NCI-H1694 (cell line): ENCODE measurements at places on chromosomes 11 and 22.

- no peak for DNase-seq
Observed at GRCh38 chr11:109306322-109306721, 115.7 kb upstream of the C11orf87 start.

DNA sequence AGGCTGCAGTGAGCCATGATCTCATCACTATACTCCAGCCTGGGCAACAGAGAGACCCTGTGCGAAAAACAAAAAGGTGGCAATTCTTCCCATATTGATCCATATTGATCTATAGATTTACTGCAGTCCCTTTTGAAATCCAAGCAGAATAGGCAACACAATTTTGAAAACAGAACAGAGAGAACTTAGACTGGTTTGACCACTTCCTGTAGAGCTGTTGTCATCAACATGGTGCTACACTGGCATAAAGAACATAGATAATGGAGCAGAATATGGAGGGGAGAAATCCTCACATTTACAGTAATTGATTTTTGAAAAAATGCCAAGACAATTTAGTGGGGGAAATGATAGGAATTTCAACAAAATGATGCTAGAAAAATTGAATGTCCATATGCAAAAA, 34.1 kb downstream of the GRK3 start:
- no peak for DNase-seq

- no peak for DNase-seq
Observed at GRCh38 chr11:12224537-12224893, 114.1 kb downstream of the MICAL2 start.

DNA sequence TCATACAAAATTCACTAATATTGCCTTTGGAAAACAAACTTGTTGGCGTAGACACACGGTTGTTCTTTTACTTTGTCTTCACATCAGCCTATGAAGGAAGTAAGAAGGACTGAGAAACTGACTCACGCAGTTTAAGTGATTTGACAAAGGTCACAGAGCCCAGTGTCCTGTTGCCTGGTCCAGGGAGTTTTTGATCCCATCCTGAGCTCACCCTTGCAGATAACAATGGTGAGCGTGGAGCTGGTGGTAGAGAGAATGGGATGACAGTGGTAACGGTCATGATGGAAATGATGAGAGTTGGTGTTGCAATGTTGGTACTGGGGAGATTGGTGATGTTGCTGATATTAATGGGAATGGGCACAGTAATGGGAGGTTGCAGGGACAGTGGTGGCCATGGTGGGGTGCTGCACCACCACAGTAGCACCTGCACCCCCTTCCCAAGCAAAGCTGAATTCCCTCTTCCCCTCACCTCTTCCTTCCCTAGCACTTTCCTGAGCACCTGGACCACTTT, 22.0 kb downstream of the CREB3L1 start:
- DNase-seq = no peak

DNA sequence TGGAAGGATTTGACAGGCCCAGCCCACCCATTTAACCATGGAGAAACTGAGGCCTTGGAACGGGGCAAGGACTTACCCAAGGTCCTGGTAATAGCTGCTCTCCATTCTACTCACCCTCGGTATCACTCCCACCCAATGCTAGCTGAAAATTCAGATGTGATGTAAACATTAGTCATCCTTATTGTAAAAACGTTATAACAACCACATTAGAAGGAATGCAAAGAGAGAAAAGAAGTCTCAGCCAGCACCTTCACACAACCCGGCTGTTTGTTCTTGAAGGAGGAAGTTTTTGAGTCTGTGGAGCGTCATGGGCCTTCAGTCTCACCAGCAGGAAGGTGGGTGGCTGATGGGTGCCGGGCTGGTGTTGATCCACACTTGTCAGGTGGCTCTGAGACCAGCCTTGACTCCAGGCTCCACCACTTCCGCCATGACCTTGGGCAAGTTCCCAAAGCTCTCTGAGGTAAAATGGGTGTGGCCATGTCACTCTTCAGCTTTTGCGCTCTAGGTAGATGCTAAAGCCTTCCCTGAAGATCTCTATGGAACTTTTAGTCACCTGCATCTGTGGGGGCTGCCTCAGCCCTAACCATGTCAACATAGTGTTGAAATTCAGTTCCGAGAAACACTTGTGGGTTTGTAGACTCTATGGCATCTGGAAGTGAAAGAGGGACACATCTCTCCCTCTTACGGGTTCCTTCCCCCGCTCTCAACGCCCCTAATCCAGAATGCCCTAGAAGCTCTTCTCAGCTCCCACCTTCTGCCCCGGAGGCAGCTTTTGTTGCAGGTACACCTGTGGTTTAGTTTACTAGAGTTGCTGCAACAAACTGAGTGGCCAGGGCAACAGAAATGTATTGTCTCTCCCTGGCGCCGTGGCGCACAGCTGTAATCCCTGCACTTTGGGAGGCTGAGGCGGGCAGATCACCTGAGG, 14.8 kb downstream of the CD6 start:
- DNase-seq = no peak

GRCh38 chr11:119153049-119153818, 4.4 kb downstream of the ABCG4 start:
- DNase-seq = no peak

- DNase-seq = no peak
Observed at GRCh38 chr11:66718320-66718971, 10.6 kb downstream of the SPTBN2 start.

DNA sequence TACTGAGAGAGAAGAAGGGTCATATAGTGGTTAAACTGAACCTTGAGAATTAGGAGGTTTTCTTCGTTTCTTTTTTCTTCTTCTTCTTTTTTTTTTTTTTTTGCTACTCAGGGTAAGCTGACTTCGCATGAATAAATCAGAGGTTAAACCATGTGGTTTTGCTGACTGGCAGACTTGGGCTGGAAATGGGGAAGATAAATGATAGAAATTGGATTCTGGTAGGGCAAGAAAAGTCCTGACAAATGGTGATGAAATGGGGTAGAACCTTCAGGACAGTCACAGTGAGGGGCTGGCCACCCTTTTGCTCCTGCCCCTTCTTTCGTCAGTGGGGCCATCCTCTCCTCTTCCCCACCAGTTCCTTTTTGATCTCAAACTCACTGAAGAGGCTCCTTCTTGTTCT, 1.6 kb upstream of the SWAP70 start:
- DNase-seq = no peak

- peak; percentile 79 for DNase-seq
Observed at GRCh38 chr11:762421-763072, 14.7 kb downstream of the GATD1 start.

DNA sequence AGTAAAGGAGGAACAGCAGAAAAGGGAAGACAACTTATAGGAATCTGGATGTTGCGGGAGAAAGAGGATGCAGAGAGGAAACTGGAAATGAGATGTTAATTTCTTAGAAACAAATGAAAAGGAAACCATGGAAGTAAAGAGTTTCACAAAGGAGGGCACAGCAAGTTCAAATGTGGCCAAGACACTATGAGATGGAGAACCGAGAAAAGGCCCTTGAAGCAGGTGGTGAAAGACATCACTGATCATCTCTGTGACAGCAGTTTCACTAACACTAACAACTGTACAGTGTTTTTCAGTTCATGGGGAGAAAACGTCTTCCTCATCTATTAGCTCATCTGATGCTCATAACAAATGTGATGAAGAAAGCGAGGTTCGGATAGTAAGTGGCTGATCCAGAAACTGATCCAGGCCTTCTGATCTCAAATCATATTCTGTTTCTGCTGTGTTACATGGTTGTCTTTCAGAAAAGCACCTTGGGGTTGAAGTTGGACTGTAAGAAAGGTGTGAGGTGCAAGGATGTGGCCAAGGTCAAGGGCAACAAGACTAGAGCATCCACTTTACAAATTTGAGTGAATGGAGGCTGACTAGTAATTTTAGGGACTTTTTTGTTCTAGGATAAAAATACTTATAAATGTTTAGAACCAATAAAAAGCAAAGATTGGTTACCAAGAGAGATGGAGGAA, 492.1 kb upstream of the CADM1 start:
- DNase-seq = no peak

DNA sequence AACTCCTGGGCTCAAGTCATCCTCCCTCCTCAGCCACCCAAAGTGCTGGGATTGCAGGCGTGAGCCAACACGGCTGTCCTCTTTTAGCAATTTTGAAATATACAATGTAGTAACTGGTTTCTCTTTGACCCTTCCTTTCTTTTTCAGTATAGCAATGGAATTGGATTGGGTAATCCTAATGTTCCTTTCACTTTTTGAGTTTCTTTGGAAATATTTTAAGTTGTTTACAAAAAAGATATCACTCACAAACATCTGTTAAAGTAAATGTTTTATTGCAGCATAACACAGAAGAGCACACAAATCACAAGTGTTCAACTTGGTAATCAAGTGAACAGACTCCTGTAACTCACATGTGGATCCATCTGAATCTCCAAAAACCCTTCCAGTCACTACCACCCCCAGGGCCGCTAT, 44.6 kb upstream of the EP300 start:
- DNase-seq = no peak

- no peak for DNase-seq
Observed at GRCh38 chr11:117720061-117720511, 76.9 kb downstream of the DSCAML1 start.

DNA sequence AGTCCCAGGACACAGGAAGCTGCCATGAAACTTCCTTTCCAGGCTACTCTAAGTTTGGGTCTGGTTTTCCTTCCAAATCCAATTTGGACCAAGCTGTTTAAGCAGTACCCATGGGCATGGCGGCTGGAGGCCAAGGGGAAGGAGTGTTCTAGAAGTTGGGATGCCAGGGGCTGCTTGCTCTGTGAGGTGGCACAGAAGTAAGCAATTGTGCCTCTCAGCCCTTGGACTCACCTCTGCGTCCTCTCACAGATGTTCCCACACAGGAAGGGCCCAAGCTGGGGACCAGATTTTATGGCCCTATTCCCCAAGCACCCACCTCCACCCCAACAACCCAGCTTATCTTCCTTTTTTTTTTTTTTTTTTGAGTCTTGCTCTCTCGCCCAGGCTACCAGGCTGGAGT, 3.5 kb upstream of the DGAT2 start:
- DNase-seq = no peak

DNA sequence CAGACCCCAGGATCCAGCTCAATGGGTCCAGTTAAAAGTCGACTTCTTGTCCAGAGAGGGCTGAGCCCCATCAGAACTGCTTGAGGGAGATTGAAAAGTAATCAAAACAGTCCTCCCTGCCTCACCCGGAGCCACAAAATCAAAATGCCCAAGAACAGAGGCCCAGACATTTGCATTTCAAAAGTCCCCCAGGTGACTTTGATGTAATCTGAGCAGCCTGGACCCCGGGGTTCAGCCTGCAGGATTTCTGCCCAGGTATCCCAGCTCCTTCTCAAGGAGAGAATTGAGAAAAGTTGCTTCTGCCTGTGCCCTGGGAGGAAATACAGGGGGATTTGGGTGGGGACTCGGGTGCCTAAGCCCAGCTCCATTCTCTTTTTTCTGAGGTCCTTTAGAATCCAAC, 1385.0 kb downstream of the TBC1D22A start:
- no peak for DNase-seq

GRCh38 chr11:79092791-79093353, 348.0 kb downstream of the TENM4 start:
- no peak for DNase-seq

- DNase-seq = no peak
Observed at GRCh38 chr11:59012398-59013265, 73.3 kb downstream of the GLYATL1 start.

GRCh38 chr22:26777156-26777801, 119.9 kb downstream of the MIAT start:
- no peak for DNase-seq

DNA sequence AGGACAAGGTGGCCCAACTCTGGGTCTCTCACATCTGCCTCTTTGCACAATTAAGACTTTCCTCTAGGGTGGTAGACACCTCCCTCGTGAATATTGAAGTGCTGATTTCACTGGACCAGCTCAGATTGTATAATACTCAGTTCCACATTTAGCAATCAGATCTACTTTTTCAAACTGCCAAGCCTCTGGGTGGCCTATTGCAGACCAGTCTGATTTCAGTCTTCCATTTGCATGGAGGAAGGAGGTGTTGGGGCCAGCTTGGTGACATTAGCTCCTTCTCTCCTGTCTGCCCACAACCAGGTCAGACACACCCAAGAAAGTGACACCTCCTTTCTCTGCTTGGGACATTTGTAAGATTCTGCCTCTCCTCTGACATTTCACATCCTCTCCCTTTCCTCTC, 78.2 kb downstream of the PPFIBP2 start:
- DNase-seq = no peak

GRCh38 chr11:59380263-59381059, 21.8 kb downstream of the OR5AN1 start:
- no peak for DNase-seq

- DNase-seq = peak; percentile 16
Observed at GRCh38 chr11:1568441-1568911, 3.6 kb downstream of the DUSP8 start.

- DNase-seq = peak; percentile 42
Observed at GRCh38 chr11:82927264-82927880, 25.8 kb downstream of the DDIAS start.

DNA sequence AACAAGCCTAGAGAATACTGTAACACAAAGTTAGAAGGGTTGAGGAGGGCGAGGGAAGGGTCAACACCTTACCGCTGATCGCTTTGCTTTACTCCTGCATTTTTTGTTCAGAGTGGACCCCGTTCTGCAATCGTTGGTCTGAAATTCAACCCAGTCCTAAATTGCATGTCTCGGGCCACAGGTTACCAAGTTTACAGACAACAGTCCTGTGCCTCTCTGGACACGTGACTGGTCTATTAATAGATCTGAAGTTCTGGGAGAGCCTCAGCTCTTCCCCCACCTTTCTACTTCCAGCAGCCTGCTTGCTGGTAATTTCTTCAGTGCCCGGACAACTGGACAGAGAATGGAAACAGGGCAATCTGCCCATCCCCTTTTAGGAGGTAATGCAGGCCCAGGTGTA, 74.2 kb downstream of the STIM1 start:
- DNase-seq = no peak
